ENCODE measurements at places on chromosomes 6 and 20. TPM values are rescaled to one million over a fixed set of nuclear protein-coding genes. Genes with fewer than 3 reads are reported as not detected.

The COL12A1 gene
- total RNA-seq = not detected

The FOXC1 gene
- total RNA-seq = not detected

- H3K4me3 ChIP-seq = peak overlapping the region; percentile 9
- peak overlapping the region; percentile 38 for H3K27ac ChIP-seq
- no peaks in the 10 kb centered on the region for H3K36me3 ChIP-seq
- H3K27me3 ChIP-seq = no peaks in the 10 kb centered on the region
- no peak for DNase-seq
Measured at GRCh38 chr6:135322427-135323201, 141.5 kb downstream of the MYB start.

DNA sequence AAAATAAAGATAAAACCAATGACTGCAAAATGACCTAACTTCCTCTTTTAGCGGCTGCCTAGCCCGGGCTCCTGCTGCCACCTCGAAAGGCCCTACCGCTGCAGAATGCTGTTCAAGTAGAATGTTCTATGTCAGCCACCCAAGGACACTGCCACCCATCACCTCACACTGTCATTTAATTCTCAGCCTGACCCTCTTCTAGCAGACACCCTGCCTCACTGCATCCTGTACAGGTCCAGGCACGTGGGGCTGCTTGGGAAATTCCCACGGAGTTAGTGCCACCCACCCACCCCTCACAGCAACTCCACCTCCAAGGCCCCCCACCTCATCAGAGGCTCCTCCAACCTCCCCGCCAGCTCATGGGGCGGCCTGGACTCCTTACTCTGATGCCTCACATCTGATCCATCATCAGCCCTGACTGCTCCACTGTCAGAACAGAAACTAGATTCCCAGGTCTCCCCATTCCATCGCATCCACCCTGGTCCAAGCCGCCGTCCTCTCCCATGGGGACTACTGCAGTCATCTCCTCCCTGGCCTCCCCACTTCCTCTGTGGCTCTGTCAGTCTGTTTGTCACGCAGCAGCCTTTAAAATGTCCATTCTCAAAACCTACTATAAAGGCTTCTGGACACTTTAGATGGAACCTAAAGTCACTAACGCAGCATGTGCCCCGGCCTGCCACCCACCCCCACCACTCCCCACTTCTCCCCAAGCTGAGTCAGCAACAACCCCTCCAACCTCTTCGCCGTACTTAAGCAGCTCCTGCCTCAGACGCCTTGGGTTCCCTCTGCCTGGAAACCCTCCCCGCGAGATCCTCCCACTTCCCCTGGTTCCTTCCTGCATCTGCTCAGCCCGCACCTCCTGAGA, 17.0 kb downstream of the NFATC2 start:
- no peak overlapping the region for H3K4me3 ChIP-seq
- peaks cover 30% of the 10 kb centered on the region for H3K36me3 ChIP-seq
- H3K27ac ChIP-seq = peak overlapping the region; percentile 76
- peaks cover 76% of the 10 kb centered on the region for H3K4me1 ChIP-seq
- no peaks in the 10 kb centered on the region for H3K27me3 ChIP-seq

The NHSL1 gene
- 2.6 TPM for total RNA-seq

The KHDC1 gene
- 8.2 TPM for total RNA-seq

DNA sequence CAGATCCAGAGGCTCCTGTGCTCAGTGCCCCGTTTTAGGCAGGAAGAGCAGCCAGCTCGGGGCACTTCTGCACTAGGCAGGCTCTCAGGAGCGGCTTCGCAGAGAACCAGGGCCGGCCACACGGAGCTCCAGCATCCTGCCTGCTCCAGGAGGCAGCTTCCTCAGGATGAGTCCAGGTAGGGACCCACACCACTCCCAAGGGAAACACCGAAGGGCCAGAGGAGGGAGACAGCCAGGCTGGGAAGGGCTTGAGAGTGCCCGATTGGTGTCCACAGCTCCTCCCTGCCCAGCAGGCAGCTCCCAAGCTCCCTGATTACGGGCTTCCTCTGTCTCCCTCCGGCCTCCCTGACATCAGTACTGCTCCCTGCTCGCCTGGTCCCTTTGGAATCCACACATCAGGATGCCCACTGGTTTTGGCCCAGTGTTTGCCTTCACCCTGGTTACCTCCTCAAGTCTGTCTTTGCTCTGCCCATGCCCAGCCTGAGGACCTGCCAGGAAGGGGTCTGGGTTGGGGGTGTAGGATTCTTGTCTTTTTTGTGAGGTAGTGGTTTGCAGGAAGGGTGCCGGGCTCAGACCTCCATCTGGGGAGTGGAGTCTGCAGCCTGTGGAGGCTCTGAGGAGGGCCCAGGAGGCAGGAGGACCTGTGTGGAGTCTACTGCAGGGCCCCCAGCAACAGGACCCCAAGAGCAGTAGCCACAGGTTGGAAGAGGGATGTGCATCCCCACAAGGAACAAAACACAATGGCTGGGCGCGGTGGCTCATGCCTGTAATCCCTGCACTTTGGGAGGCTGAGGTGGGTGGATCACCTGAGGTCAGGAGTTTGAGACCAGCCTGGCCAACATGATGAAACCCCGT, 11.2 kb upstream of the PYGB start:
- DNase-seq = no peak
- no peak overlapping the region for H3K4me3 ChIP-seq
- H3K4me1 ChIP-seq = peaks cover 94% of the 10 kb centered on the region
- peak overlapping the region; percentile 51 for H3K27ac ChIP-seq
- H3K27me3 ChIP-seq = no peaks in the 10 kb centered on the region
- H3K36me3 ChIP-seq = no peaks in the 10 kb centered on the region

The CCR6 gene
- total RNA-seq = not detected

DNA sequence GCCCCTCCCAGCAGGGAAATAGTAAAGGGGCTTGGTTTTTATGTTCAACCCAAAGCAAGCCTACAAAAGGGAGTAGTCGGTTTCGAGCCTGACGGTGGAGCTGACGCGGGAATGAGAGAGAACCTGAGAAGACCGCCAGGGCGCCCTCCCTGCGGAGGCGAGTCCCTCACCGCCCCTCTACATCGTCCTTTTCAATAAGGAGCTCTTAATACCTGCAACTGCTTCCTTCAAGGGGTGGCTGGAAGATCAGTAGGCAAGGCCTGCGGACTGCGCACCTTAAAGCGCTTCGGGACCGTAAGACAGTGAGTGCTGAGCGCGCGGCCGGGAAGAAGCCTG, 709 bp upstream of the ZNF76 start:
- DNase-seq = peak; percentile 84
- H3K4me1 ChIP-seq = peaks cover 47% of the 10 kb centered on the region
- no peaks in the 10 kb centered on the region for H3K27me3 ChIP-seq
- peak overlapping the region; percentile 21 for H3K27ac ChIP-seq
- no peaks in the 10 kb centered on the region for H3K36me3 ChIP-seq
- peak overlapping the region; percentile 83 for H3K4me3 ChIP-seq

DNA sequence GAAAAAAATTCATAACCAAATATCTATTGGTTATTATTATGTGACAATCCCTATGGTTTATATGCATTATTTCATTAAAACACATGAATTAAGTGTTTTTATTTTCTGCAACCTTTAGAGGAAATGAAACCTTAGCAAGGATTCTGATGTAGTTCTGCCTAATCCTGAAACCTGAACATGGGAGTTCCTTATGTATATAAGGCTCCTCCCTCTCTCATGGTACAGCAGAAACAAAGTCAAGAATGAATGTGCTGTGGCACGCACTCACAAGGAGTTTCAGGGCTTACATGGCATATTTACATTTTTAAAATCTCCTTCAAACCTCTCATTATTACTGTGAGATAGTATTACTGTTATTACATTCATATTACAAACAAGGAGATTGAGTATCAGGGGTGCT, 426.4 kb upstream of the CITED2 start:
- peaks cover 17% of the 10 kb centered on the region for H3K4me1 ChIP-seq
- no peaks in the 10 kb centered on the region for H3K36me3 ChIP-seq
- no peak overlapping the region for H3K4me3 ChIP-seq
- H3K27ac ChIP-seq = no peak overlapping the region
- no peak for DNase-seq
- no peaks in the 10 kb centered on the region for H3K27me3 ChIP-seq

DNA sequence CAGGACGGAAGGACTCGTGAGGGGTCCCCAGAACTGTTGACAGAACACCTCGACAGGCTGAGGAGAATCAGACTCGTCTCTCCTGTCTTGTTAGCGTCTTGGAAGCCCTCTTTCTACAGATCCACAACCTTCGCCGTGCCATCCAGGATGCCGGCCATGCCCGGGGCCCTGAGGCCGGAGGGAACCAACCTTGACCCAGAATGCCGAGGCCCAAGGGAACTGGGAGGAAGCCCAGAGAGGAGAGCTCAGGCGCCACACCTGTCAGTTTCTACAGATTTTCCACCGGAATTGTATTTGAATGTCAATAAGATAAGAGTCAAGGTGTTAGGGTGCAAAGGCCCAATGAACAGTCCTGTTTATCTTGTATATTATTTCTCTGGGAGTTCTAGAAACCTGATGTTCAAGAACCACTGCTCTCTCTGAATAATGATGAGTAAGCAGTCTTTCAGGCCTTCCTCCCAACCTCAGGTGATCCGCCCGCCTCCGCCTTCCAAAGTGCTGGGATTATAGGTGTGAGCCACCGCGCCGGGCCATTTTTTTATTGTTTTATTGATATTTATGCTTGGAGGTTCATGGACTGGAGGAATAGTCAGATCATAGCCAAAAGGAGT, 799 bp upstream of the ME1 start:
- H3K27ac ChIP-seq = no peak overlapping the region
- DNase-seq = no peak
- no peaks in the 10 kb centered on the region for H3K27me3 ChIP-seq
- no peak overlapping the region for H3K4me3 ChIP-seq
- H3K4me1 ChIP-seq = no peaks in the 10 kb centered on the region
- H3K36me3 ChIP-seq = no peaks in the 10 kb centered on the region

The AGPAT1 gene
- total RNA-seq = 54.8 TPM

The CALHM4 gene
- not detected for total RNA-seq

The ADGRG6 gene
- not detected for total RNA-seq

DNA sequence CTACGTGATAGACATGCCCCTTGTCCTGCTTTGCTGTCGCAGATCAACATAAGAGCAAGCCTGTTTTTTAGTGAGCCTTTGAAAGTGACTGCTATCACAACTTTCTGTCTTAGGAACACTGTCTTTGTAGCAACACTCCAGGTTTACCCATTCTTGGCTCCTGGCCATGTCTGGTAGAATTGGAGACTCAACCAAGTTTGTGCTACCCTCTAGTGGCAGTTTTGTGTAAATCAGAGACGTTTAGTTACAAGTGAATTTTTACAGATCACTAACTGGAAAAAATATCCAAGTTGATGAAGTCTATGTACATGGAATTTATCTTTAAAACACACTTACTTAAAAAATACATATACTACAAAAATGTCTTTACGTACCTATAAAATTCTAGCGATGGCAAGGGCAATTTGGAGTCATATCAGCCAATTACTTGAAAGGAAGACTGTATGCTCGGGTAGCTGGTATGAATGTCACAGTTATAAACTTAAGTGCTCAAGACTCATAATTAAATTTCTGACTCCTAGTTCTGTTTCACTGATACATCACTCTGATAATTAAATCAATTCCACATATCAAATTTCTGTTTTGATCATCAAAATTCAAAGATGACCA, 101.4 kb downstream of the ADGB start:
- H3K4me3 ChIP-seq = no peak overlapping the region
- H3K36me3 ChIP-seq = no peaks in the 10 kb centered on the region
- H3K27me3 ChIP-seq = no peaks in the 10 kb centered on the region

GRCh38 chr20:35776513-35777101, 4.8 kb downstream of the PHF20 start:
- peaks cover 20% of the 10 kb centered on the region for H3K4me1 ChIP-seq
- H3K36me3 ChIP-seq = peaks cover 5% of the 10 kb centered on the region
- no peak for DNase-seq
- no peaks in the 10 kb centered on the region for H3K27me3 ChIP-seq

DNA sequence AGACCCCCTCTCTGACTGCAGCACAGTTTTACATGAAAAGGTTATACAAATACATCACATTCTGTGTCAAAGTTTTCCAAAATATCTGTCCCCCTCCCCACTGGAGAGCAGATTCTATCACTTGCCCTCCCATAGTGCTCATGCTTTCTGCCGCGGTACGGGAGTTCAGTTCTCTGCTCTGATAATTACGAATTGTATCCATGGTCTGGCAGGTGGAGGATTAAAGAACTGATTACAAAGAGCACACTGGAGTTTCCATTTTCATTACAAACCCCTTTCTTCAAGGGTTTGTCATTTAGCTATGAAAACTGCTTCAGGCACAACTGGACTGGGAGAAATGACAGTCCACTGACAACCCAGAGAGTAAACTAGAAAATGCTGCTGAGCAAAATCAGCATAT, 166.0 kb downstream of the PDSS2 start:
- peaks cover 11% of the 10 kb centered on the region for H3K4me1 ChIP-seq
- H3K36me3 ChIP-seq = no peaks in the 10 kb centered on the region
- no peak overlapping the region for H3K4me3 ChIP-seq
- no peak for DNase-seq
- H3K27ac ChIP-seq = no peak overlapping the region

- no peaks in the 10 kb centered on the region for H3K36me3 ChIP-seq
- no peaks in the 10 kb centered on the region for H3K27me3 ChIP-seq
- H3K4me1 ChIP-seq = no peaks in the 10 kb centered on the region
- H3K27ac ChIP-seq = no peak overlapping the region
- no peak for DNase-seq
- no peak overlapping the region for H3K4me3 ChIP-seq
Measured at GRCh38 chr20:20414640-20415220, 46.8 kb downstream of the INSM1 start.

GRCh38 chr6:46258249-46258648, 87.5 kb upstream of the ENPP5 start:
- H3K4me3 ChIP-seq = no peak overlapping the region
- H3K27me3 ChIP-seq = no peaks in the 10 kb centered on the region
- no peak overlapping the region for H3K27ac ChIP-seq
- no peak for DNase-seq
- no peaks in the 10 kb centered on the region for H3K36me3 ChIP-seq

The STAU1 gene
- 30.6 TPM for total RNA-seq

DNA sequence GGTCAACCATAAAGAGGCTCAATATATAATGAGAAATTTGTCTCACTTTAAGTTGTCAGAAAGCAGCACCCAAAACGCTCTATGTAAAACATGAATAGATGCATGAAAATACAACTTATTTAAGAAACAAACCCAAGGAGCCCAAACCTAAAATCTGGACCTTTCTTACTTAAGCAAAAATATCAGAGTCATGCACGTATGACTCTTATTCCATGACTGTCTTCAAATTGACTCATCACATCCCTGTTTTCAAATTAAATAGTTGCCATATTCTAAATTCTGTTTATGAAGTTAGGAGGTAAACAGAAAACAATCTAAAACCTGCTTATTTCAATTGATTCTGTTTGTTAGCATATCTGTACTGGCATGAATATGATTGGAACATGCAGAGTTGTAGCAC, 42.1 kb downstream of the ANKRD6 start:
- H3K4me3 ChIP-seq = no peak overlapping the region
- no peak overlapping the region for H3K27ac ChIP-seq
- no peaks in the 10 kb centered on the region for H3K36me3 ChIP-seq
- no peaks in the 10 kb centered on the region for H3K27me3 ChIP-seq

DNA sequence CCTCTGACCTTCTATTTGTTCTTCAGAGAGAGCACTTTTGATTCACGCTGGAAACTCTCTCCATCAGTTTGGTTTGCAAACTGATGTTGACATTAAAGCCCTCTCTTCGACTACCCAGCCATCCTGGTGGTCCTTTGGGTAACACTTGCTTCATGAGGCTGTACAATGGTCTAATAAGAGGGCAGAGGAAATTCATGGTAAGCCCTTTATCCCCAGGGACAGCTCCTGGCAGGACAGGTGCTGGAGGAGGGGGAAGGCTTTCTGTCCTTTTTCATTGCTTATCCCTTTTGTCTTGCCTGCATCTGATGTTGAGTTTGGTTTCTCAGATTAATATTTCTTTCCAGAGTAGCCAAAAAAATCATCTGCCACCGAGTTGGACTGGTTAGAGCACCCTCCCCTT, 52.1 kb upstream of the CD93 start:
- no peaks in the 10 kb centered on the region for H3K27me3 ChIP-seq
- no peak overlapping the region for H3K4me3 ChIP-seq
- peaks cover 42% of the 10 kb centered on the region for H3K4me1 ChIP-seq
- no peaks in the 10 kb centered on the region for H3K36me3 ChIP-seq
- no peak for DNase-seq

Data from Karpas-422 (cell line).